NCI-H1092 (cell line): ENCODE measurements at places on chromosomes 2 and 18.

DNA sequence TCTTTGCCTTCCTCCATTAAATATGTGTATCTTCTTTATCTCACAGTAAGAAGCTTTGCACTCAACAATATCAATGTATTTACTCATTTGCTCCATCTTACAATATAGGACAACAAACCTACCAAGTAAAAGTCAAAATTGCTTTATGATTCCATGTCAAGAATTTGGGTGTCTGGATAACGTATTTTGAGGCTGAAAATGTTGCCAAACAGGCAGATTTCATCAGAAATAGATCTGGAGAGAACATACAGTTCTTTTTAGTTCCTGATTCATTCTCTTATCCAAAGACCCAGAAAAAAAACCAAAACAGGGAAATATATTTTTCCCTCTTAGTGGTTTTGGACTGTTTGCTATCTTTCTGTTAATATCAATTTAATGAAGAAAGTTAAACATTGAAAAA, 621.1 kb downstream of the STK39 start:
- no peak for DNase-seq

DNA sequence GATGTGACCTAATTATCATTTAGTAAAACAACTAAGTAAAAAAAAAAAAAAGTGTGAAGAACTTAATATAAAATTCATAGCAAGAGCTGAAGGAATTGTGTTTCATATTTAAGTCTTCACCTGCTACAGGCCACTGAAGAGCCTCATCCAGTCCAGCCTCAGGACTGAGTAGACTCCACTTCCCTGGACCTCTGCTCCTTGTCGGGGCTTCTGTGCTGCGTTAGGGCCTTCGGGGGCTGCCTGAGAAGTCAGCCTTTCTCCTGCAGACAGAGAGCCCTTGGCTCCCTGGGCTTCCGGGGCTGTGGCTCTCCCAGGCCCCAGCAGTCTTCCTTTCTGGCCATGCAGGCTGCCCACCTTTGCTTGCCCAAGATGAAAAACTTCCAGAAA, 95.5 kb downstream of the MTCL1 start:
- no peak for DNase-seq

GRCh38 chr18:61635901-61636528, 256.8 kb downstream of the RNF152 start:
- DNase-seq, result peak; percentile 49

DNA sequence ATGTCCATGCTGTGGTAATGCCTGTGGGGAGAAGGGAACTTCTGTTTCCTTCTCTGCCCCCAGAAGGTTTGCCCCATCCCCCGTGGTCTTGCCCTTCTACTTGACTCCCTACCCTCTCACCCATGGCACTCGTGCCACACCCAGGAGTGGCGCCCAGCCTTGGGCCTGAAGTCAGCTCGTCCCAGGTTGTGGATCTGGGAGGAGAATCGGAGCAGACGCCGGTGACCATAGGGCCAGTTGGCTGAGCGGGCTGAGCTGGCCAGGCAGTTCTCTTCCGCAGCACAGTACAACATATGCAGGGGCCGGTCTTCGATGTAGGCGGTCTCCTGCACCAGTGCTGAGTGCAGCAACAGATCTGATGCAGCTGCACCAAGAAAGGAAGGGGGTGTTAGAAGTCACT, 4.7 kb downstream of the HTRA2 start:
- no peak for DNase-seq
